ENCODE measurements at places on chromosomes 3 and 15.
A peak's percentile ranks its signal among the peaks of the same experiment; 100 is the strongest.

DNA sequence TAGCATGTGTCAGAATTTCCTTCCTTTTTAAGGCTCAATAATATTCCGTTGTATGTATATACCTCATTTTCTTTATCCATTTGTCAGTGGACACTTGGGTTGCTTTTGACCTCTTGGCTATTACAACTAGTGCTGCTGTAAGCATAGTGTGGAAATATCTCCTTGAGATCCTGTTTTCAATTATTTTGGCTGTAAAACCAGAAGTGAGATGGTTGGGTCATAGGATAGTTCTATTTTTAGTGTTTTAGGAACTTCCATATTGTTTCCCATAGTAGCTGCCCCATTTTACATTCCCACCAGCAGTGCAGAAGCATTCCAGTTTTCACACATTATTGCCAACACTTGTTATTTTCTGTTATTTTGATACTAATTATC lies 70.4 kb upstream of the C15orf39 start:
- DNase-seq: no peak

GRCh38 chr3:133570139-133570936 lies 3.1 kb upstream of the CDV3 start:
- no peak for DNase-seq

GRCh38 chr3:45226206-45226915 lies at the start of gene TMEM158:
TSS of gene TMEM158 (minus strand) at chr3:45226287. CDS start at chr3:45226027, 260 bp downstream.
- peak; percentile 60 for DNase-seq

DNA sequence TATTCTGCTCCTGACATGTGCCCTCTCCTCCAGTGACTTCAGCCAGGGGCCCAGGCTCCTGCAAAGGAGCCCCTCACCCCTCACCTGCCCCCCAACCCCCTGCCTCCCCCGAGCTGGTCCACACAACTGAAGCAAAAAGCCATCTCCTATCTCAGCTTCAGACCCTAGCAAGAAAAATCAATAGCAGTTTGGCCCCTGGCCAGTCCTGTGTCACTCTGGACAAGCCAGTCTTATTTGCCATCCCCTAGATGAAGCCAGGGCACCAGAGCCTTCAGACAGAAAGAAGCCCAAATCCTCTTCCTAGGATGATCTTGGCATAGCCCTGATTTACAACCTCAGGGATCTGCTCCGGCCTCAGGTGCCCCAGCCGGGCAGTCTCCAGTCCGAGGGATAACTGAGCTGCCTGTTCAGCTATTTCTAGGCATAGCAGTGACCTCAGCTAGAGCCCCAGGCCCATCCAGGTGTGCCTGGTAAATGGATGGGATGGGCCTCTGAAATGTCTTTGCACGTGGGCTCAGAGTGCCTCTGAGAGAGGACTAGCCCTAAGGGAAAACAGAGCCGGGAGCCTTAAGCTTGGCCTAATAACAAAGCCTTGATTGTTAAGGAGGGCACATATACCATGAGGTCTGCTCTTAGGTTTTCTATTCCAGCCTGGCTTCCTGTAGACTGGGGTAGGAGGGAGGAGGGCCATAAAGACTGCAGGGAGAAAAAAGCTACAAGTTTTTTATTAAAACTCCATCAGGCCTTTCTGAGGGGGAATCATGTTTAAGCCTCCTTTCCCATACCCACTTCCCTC lies 242.0 kb downstream of the SHQ1 start:
- DNase-seq: no peak

GRCh38 chr15:29747837-29748417 lies 74.3 kb downstream of the TJP1 start:
- DNase-seq: no peak

- DNase-seq: no peak
These were observed 199.3 kb downstream of the GAP43 start for GRCh38 chr3:115822579-115822978.

GRCh38 chr15:96610757-96611156 lies 280.3 kb downstream of the NR2F2 start:
- no peak for DNase-seq

- no peak for DNase-seq
These were observed 42.7 kb upstream of the IL12A start for GRCh38 chr3:159945930-159946329.

- DNase-seq: no peak
These were observed 4.2 kb downstream of the EDEM1 start for GRCh38 chr3:5191555-5192304.

- no peak for DNase-seq
These were observed 314.6 kb upstream of the PROK2 start for GRCh38 chr3:72099326-72100079.

- DNase-seq: no peak
These were observed 34.4 kb downstream of the PRKCI start for GRCh38 chr3:170256597-170256996.

GRCh38 chr3:150521463-150521862 lies 24.8 kb downstream of the SERP1 start:
- no peak for DNase-seq

DNA sequence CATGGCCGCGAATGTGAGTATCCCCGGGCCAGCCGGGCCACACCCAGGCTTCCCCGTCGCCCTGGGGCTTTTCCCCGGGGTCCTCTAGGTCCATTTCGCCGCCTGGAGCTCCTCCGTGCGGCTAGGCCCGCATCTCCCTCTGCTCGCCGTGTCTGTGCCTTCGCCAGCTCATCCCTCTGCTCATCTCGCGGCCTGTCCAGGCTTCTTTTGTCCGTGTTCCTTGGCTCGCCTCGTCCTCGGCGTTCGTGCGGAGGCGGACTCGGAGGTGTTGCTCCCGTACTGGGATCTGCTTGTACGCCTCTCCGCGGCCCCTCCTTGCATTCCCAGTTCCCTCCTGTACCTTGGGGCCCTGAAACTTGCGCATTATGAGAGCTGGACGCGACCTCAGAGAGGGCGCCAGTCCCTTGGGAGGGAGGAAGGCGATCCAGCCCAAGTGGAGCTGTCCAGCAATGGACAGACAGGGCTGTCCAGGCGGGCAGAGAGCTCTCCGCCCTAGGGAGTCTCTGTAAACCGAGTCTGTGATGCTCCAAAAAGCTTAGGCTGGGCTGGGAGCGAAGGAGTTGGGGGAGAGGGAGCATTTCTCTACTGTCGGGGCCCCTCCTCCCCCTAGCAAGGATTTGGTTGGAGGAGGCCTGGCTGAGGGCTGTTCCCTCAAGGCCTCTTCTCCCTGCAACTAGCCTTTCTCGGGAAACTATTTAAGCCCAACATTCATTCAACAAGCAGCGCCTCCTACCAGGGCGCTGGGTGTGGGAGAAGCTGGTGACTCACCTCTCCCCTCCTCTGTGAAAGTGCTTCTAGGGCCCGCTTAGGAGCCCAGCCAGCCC lies 553 bp downstream of the TMEM43 start:
- DNase-seq: no peak

GRCh38 chr3:108292905-108293328 lies 3.4 kb upstream of the HHLA2 start:
- no peak for DNase-seq

GRCh38 chr3:37301980-37302708 lies 127.8 kb upstream of the LRRFIP2 start:
- DNase-seq: no peak

DNA sequence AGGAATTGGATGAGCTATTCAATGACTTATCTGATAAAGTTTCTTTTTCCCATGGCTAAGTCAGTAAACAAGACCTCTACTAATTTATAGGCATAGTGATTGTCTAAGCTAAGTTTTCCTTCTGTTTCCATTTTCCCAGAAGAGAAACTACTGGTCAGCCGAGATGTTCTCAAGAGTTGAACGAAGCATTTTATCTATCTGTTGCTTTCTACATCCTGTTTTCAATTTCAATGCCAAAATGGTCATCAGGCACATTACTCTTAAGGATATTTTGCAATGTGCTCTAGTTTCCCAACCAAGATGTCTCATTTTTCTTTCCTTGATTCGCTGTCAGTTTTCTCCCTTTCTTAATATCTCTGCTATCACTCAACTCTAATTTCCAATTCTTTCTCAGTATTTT lies 228.7 kb downstream of the MBNL1 start:
- no peak for DNase-seq

GRCh38 chr15:96126859-96127258 lies 203.6 kb upstream of the NR2F2 start:
- DNase-seq: no peak

DNA sequence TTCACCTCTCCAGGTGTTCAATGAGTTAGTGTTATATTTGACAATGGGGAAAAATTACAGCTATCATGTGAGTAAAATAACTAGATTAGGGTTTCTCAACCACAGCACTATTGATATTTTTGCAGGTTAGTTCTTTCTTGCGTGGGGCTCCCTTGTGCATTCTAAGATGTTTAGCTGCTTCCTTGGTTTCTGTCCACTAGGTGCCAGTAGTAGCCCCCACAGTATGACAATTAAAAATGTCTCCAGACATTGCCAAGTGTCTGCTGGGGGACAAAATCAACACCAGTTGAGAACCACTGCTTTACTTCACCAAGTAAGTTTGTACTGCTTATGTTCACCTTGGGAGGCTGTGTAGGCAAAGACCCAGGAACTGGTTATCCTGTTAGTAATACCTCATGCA lies 618.7 kb downstream of the EDEM1 start:
- DNase-seq: no peak

DNA sequence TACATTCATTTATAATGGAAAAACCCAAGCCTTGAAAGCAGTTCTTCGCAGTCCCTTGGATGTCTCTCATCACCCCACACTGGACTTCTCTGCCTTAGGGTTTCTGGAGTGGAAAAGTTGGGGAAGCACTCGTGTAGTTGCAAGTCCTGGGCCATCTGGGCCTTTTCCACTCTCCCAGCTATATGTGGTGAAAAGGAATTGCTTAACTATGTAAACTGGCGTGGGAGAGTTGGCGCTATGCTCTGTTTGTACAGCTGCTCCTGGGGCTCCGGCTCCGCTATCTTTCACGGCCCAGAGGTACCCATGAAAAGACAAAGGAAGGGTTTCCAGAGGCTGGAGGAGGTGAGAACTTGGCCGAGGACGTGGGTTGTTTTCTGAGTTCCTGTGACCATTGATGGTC lies 81.1 kb upstream of the MYZAP start:
- DNase-seq: no peak

GRCh38 chr3:73024836-73025235 lies 28.2 kb downstream of the PPP4R2 start:
- DNase-seq: no peak

DNA sequence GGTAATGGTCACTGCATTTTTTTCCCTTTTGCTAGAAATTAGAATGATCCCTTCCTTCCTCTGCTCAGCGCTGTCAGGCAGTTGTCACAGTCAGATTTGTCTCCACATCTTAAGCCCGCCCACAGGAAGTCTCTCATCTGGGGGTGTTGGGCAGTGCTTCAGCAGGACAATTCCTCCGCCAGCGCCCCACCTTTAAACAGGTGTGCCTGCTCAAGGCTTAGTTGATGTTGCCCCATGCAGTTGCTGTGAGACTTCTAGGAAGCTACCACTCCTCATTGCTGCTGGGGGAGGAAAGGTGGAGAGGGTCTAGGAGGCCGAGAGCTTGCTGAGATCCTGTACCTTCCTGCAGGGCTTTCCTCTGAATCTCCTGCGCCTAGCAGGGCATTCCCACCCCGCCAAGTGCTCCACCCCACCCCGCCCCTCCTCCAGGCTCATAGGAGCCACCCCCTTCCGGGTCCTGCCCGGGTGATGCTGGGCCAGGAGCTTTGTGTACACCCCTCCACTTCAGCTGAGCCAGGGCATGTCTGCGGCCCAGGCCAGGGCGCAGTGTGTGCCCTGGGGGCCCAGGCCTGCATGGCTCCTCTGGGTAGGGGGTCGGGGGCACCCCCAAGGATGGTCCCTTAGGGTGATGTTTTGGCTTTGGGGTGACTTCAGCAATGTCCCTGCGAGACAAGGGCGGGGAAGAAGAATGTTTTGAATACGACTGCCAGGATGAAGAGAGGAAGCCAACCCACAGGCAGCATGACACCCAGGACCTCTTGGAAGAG lies 68.7 kb downstream of the TRAK1 start:
- peak; percentile 3 for DNase-seq

DNA sequence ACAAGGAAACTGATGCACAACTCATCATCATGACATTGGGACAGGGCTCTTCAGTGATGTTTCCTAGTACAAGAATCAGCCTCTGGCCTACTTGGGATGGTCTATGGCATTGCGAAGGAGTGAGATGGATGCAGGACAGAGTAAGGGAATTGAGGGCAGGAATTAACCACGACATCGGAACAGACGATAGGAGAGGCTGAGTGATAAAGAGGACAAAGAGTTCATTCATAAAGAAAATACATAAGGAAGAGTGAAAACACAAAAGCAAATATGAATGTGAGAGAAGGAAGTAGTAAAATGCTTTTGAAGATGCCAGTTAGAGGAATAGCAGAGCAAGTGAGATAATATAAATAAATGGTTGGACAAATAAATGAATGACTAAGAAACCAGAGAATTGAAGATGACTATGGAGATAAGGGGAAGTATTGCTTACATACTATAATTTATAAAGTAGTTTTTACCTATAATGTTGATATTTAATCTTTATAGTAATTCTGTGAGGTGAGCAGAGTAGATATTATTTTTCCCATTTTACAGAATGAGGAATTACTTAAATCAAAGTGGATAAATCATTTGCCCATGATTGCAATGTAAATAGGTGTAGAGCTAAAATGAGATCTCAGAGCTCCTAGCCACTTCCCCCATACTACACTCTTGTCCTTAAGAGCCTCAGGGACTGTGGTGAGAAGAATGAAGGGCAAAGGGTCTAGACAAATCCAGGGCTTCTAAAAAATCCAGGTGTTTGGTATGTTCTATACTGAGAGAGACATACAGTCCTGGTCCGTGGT lies 203.3 kb downstream of the DTWD1 start:
- DNase-seq: no peak

GRCh38 chr3:45608296-45608695 lies 13.7 kb downstream of the LIMD1 start:
- no peak for DNase-seq

GRCh38 chr3:122903171-122903570 lies 108.3 kb downstream of the SLC49A4 start:
- DNase-seq: no peak

DNA sequence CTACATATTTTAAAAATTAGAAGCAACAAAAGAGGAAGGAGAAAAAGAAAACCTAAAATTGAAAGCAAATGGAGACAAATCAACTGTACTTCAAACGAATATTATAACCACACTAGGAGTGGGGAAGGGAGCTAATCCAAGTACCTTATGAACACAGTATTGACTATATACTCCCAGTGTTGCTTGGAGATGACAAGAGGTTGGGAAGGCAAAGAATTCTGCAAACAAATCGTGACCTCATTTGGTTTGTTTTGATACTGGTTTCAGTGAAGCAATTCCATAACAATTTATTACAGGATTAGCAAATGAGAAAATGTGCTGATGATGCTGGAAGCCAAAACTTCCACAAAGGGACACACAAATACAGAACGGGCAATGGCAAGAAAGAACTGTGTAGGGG lies 268.1 kb downstream of the ULK4 start:
- DNase-seq: no peak
